ENCODE measurements at places on chromosomes 16 and 17. TPM values are rescaled to one million over a fixed set of nuclear protein-coding genes. Genes with fewer than 3 reads are reported as not detected.

DNA sequence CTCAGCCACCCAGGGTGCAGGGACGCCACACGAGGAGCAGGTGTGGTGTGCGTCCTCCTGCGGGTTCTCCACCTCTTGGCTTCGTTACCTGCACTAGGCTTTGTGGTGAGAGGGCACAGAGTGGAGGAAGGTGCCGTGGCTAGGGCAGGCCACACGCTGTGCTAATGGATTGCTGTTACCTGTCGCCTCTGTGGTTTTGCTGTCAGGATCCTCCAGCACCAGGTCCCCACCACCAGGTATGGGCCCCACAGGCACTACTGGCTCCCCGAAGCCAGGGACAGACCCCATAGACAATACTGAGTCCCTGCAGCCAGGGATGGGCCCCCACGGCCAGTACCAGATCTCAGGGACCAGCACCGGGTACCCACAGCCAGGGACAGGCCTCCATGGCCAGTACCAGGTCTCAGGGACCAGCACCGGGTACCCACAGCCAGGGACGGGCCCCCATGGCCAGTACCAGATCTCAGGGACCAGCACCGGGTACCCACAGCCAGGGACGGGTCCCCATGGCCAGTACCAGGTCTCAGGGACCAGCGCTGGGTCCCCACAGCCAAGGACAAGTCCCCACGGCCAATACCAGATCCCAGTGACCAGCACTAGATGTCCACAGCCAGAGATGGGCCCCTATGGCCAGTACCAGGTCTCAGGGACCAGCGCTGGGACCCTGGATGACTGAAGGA lies 315.6 kb downstream of the SEC14L1 start:
- no peaks in the 10 kb centered on the region for H3K27me3 ChIP-seq
- H3K36me3 ChIP-seq = peaks cover 41% of the 10 kb centered on the region
- DNase-seq = peak; percentile 59
- H3K4me1 ChIP-seq = peaks cover 57% of the 10 kb centered on the region
- H3K4me3 ChIP-seq = peak overlapping the region; percentile 99

DNA sequence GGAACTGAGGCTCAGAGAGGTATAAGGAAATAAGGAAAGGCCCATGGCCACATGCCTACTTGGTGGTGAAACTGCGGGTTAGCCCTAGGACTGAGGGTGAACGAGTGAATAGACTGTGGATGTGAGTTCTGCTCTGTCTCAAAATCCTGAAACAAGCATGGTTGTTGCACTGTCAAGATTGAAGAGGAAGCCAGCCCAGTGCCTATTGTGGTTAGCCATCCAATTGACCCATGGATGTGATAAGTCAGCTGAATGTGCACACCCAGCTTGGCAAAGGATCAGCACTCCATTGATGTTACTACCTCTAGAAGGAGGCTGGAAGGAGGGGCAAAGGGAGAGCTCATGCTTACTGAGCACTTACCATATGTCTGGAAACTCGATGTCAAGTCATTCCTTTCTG lies 4.5 kb downstream of the TMEM114 start:
- DNase-seq = no peak
- H3K4me3 ChIP-seq = no peak overlapping the region
- H3K36me3 ChIP-seq = no peaks in the 10 kb centered on the region
- H3K27ac ChIP-seq = no peak overlapping the region
- H3K4me1 ChIP-seq = peaks cover 4% of the 10 kb centered on the region

GRCh38 chr17:42748908-42749798 lies 4.3 kb upstream of the EZH1 start:
- peaks cover 8% of the 10 kb centered on the region for H3K4me1 ChIP-seq
- H3K27ac ChIP-seq = no peak overlapping the region
- no peak for DNase-seq
- H3K36me3 ChIP-seq = no peaks in the 10 kb centered on the region

- H3K4me1 ChIP-seq = peaks cover 2% of the 10 kb centered on the region
- H3K27ac ChIP-seq = no peak overlapping the region
- no peak for DNase-seq
- H3K27me3 ChIP-seq = peaks cover 6% of the 10 kb centered on the region
Measured at GRCh38 chr16:67301080-67301782, 21.9 kb downstream of the PLEKHG4 start.

DNA sequence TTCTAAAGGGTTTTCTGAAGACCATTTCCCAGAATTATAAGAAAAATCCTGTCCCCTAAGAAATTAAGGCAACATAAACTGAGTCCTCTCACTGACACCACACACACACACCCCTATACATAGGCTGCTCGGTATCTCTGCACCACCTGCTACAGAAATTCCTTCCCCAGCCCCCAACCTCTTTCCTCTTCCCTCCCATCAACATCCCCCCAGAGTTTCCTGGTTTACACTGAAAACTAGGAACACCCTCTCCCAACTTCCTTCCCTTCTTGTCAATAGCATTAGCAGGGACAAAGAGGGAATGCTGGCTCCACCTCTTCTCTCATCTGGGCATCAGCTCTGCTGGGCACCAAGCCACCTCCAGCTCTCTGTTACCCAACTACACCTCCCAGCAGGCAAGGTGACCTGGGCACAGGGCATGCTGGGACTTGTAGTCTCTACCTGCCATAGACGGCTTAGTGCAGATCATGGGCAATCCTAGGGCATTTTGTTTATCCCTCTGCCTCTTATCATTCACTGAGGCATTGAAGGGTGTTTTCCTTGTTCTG lies 15.7 kb downstream of the CAVIN1 start:
- no peaks in the 10 kb centered on the region for H3K36me3 ChIP-seq
- no peak overlapping the region for H3K4me3 ChIP-seq
- H3K27me3 ChIP-seq = no peaks in the 10 kb centered on the region
- no peak overlapping the region for H3K27ac ChIP-seq
- peaks cover 13% of the 10 kb centered on the region for H3K4me1 ChIP-seq

GRCh38 chr16:54194334-54194743 lies 92.2 kb downstream of the IRX3 start:
- no peaks in the 10 kb centered on the region for H3K36me3 ChIP-seq
- peaks cover 2% of the 10 kb centered on the region for H3K4me1 ChIP-seq
- H3K27me3 ChIP-seq = peaks cover 2% of the 10 kb centered on the region
- H3K4me3 ChIP-seq = no peak overlapping the region
- DNase-seq = no peak
- H3K27ac ChIP-seq = no peak overlapping the region

DNA sequence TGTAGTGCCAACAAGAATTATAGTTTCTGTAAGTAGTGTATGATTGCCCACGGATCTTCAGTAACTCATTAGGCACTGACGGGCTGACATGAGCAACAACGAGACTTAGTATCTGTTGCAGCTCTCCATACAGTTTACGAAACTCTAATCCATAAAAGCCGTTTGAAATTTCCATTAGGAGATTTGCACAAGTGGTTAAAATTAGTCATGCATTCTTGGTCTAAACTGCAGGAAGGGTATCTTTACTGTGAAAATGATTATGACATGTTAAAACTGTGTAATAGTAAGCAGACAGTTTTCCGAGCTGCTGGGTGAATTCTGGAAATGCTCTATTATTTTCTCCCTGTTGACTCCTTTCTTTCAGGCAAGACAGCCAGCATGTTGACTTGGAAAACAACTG lies 605.0 kb downstream of the WWOX start:
- DNase-seq = no peak
- H3K27me3 ChIP-seq = no peaks in the 10 kb centered on the region
- no peak overlapping the region for H3K4me3 ChIP-seq
- no peaks in the 10 kb centered on the region for H3K4me1 ChIP-seq
- H3K27ac ChIP-seq = no peak overlapping the region

DNA sequence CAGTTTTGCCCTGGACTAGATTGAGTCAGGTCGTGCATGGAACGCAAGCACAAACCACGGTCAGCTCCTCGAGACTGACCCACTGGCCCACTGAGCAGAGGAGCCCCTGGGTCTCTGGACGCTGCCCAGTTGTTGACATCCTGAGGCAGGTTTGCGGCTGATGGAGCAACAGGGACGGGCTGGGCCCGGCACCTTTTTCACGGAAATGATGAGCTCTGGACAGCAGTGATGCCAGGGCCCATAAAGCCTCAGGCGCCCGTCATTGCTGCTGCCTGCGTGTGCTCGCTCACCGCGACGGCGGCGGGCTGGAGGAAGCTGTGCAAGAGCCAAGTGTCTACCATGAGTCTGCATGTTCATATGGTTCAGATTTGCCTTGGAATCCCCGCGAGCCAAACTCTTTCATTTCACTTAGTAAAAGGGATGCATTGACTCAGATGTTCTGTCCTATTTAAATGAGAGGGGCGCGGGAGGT lies 30.8 kb upstream of the CRISPLD2 start:
- DNase-seq = no peak
- no peaks in the 10 kb centered on the region for H3K36me3 ChIP-seq
- H3K27ac ChIP-seq = no peak overlapping the region
- no peak overlapping the region for H3K4me3 ChIP-seq
- H3K4me1 ChIP-seq = no peaks in the 10 kb centered on the region

GRCh38 chr16:85202631-85203461 lies 90.6 kb upstream of the CIBAR2 start:
- H3K4me1 ChIP-seq = no peaks in the 10 kb centered on the region
- no peaks in the 10 kb centered on the region for H3K27me3 ChIP-seq
- no peak overlapping the region for H3K4me3 ChIP-seq
- no peaks in the 10 kb centered on the region for H3K36me3 ChIP-seq

DNA sequence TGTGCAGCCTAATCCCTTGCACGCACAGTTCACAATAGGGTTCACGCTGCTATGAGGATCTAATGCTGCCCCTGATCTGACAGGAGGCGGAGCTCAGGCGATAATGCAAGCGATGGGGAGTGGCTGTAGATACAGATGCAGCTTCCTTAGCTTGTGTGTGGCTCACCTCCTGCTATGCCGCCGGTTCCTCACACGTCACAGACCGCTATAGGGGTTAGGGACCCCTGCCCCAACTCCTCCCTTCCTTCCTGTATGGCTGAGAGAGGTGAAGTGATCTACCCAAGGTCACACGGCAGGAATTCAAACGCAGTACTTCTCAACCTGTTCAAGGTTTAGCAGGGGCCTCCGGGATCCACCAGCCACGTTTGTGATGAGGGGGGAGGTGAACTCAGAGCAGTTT lies 13.4 kb upstream of the PLLP start:
- no peak overlapping the region for H3K4me3 ChIP-seq
- DNase-seq = peak; percentile 51
- no peaks in the 10 kb centered on the region for H3K27me3 ChIP-seq
- peak overlapping the region; percentile 90 for H3K27ac ChIP-seq
- peaks cover 10% of the 10 kb centered on the region for H3K4me1 ChIP-seq

- no peak overlapping the region for H3K27ac ChIP-seq
- H3K27me3 ChIP-seq = peaks cover 2% of the 10 kb centered on the region
- no peak for DNase-seq
- peaks cover 3% of the 10 kb centered on the region for H3K4me1 ChIP-seq
Measured at GRCh38 chr17:41653421-41653820, 29.0 kb upstream of the KRT17 start.

GRCh38 chr16:86706726-86707125 lies 128.4 kb downstream of the FOXL1 start:
- no peak for DNase-seq
- no peak overlapping the region for H3K4me3 ChIP-seq
- H3K27ac ChIP-seq = no peak overlapping the region
- no peaks in the 10 kb centered on the region for H3K36me3 ChIP-seq
- no peaks in the 10 kb centered on the region for H3K4me1 ChIP-seq

DNA sequence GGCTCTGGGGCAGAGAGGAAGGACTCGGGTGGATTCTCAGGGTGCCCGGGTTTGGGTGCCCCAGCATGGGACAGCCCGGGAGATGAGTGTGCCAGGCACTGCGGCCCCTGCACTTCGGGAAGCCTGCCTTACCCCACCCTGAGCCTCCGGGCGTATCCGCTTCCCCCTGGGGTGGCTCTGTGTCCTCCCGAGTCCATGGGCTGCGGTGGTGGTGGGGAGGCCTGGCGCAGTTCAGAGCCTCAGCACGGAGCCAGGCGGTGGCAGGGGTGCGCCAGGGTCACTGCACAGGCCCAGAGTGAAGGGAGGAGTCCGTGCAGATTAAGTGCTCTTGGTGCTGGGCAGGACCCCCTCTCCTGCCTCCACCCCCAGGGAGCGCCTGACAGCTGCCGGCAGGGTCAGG lies 20.7 kb downstream of the MYBBP1A start:
- H3K27ac ChIP-seq = peak overlapping the region; percentile 45
- no peak overlapping the region for H3K4me3 ChIP-seq
- no peaks in the 10 kb centered on the region for H3K36me3 ChIP-seq
- peaks cover 2% of the 10 kb centered on the region for H3K27me3 ChIP-seq

GRCh38 chr17:21370430-21370829 lies 5.7 kb upstream of the KCNJ12 start:
- H3K4me3 ChIP-seq = no peak overlapping the region
- no peaks in the 10 kb centered on the region for H3K4me1 ChIP-seq
- no peak for DNase-seq
- H3K27ac ChIP-seq = no peak overlapping the region
- peaks cover 7% of the 10 kb centered on the region for H3K27me3 ChIP-seq

DNA sequence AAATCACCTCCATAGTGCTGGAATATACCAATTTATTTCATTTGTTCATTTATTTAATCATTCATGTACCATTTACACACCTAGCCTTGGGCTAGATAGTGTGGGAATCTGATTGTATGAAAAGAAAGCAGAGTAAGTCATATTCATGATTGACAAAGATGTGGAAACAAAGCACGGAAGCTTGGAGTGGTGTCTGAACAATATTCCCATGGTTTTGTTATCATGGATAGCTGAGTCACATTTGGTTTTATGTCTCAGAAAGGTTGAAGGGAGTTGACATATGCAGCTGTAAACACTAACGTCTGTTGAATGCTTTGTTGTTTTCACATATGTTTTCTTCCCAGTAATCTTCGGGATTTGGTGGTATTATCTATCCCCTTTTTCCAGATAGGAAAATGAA lies 76.6 kb downstream of the MAP2K4 start:
- H3K27ac ChIP-seq = no peak overlapping the region
- no peak overlapping the region for H3K4me3 ChIP-seq
- no peaks in the 10 kb centered on the region for H3K27me3 ChIP-seq
- H3K36me3 ChIP-seq = peaks cover 45% of the 10 kb centered on the region
- peaks cover 3% of the 10 kb centered on the region for H3K4me1 ChIP-seq

- peak; percentile 7 for DNase-seq
- H3K27me3 ChIP-seq = no peaks in the 10 kb centered on the region
- no peak overlapping the region for H3K4me3 ChIP-seq
- H3K4me1 ChIP-seq = peaks cover 11% of the 10 kb centered on the region
Measured at GRCh38 chr17:64378890-64379354, 11.7 kb downstream of the PECAM1 start.

GRCh38 chr16:4641895-4642294 lies 17.3 kb downstream of the MGRN1 start:
- H3K27ac ChIP-seq = no peak overlapping the region
- no peak for DNase-seq
- H3K27me3 ChIP-seq = no peaks in the 10 kb centered on the region
- peaks cover 4% of the 10 kb centered on the region for H3K36me3 ChIP-seq
- H3K4me3 ChIP-seq = no peak overlapping the region

The ANKFN1 gene
- not detected for total RNA-seq

The KRT15 gene
- total RNA-seq = not detected

The OTOA gene
- 0.14 TPM for total RNA-seq

The NTN1 gene
- 0.09 TPM for total RNA-seq

The KCNH6 gene
- not detected for total RNA-seq

The PCTP gene
- total RNA-seq = 8.0 TPM

The KRT25 gene
- total RNA-seq = not detected

The GPR139 gene
- not detected for total RNA-seq

The FBXW10 gene
- total RNA-seq = not detected

The TBC1D3E gene
- total RNA-seq = not detected

Data from activated naive CD8-positive, alpha-beta T cell treated with anti-CD3 and anti-CD28 coated beads, Interleukin-2, amount 10 ng/mL, durations not matched to agents 7 days and 5 days (primary cell).